ENCODE measurements at places on chromosomes 5 and 9.

DNA sequence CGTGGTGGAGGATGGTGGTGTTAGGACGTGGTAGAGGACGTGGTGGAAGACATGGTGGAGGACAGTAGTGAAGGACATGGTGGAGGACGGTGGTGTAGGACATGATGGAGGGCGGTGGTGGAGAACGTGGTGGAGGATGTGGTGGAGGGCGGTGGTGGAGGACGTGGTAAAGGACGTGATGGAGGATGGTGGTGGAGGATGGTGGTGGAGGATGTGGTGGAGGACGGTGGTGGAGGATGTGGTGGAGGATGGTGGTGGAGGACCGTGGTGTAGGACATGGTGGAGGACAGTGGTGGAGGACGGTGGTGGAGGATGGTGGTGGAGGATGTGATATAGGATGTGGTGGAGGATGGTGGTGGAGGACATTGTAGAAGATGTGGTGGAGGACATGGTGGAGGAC is 67.6 kb downstream of the S1PR3 start:
- no peak for DNase-seq

- no peak for DNase-seq
Observed at GRCh38 chr5:115402822-115403577, 106.5 kb upstream of the CCDC112 start.

GRCh38 chr9:126965077-126965476 is 50.5 kb downstream of the RALGPS1 start:
- no peak for DNase-seq

DNA sequence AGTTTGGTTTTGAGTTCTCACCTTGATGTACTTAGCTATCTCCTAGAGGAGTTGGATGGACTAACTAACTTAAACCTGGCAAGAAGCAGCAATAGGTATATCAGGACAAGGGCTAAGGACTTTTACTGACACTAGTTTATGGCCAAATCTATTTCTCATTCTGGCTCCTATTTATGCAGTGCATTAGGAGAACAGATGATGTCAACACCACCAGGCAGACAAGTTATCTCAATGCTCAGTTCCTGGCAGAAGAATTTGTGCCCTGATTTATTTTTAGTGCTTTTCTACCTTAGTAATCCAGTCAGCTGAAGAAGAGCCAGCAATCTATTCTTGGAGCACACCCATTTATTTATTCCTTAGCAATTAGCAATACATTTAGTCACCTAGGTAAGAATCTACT is 30.7 kb upstream of the MYOT start:
- DNase-seq, result no peak

GRCh38 chr9:124257844-124258606 is at the start of gene NEK6:
Gene NEK6, plus strand, starts transcription at chr9:124257949. Its CDS starts 44,016 bp downstream, at chr9:124301965.
- no peak for DNase-seq

- no peak for DNase-seq
Observed at GRCh38 chr9:136701668-136702053, 10.7 kb upstream of the DIPK1B start.

GRCh38 chr5:24245821-24246220 is 399.0 kb downstream of the CDH10 start:
- no peak for DNase-seq

- DNase-seq, result no peak
Observed at GRCh38 chr9:14302405-14302804, 11.5 kb downstream of the NFIB start.

DNA sequence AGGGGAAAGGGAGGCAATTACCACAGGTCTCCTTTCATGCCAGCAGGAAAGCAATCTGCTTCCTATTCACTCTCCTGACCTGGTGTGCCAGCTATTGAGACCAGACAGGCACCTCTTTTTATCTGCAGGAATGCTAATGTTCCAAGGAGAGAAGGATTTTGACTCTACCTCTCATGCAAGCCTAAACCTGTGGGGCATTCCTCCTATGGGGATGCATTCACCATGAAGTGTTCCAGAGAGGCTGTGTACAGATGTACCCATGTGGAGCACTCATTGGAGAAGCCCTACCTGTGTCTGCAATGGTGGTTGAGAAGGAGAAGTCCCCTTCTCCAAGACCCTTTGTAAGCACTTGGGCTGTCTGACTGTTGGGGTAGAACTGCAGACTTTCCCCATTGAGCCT is 45.4 kb upstream of the EDIL3 start:
- DNase-seq, result no peak

- no peak for DNase-seq
Observed at GRCh38 chr5:179219661-179220620, 125.3 kb downstream of the ADAMTS2 start.

DNA sequence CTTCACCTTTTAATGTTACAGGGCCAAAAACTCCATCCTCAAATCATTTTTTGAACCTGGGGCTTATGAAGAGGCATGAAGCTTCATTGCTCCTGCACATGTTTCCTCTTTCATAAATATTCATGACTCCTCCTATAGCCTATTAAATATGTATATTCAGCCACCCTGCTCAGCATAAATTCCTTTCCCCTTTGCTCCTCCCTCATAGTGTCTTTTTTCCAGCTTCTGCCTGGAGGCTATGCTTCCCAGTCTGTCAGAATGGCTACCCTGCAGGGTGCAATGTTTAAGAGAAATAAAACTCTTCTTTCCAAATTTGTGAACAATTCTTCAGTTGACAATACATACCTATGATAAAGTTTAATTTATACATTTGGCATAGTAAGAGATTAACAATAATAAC is 1082.9 kb upstream of the CDH18 start:
- DNase-seq, result no peak

DNA sequence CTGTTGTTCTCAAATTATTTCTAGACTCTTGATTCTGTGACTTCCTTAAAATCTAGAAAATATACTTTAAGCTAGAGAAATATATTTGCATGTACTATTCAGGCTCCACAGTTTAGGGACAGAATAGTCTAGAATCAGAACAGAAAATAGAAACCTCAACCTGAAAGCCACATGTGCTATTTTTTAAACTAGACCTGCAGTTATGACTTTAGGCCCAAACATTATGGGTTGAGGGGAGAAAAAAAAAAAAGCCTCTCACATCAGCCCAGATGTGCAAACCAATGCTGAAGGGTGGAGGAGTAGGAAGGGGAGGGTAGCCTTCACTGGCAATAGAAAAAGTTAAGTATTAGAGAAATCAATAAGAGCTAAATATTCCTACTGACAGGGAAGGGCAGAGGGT is 35.7 kb downstream of the ELL2 start:
- no peak for DNase-seq

- DNase-seq, result no peak
Observed at GRCh38 chr5:33341351-33341750, 99.4 kb upstream of the TARS1 start.

DNA sequence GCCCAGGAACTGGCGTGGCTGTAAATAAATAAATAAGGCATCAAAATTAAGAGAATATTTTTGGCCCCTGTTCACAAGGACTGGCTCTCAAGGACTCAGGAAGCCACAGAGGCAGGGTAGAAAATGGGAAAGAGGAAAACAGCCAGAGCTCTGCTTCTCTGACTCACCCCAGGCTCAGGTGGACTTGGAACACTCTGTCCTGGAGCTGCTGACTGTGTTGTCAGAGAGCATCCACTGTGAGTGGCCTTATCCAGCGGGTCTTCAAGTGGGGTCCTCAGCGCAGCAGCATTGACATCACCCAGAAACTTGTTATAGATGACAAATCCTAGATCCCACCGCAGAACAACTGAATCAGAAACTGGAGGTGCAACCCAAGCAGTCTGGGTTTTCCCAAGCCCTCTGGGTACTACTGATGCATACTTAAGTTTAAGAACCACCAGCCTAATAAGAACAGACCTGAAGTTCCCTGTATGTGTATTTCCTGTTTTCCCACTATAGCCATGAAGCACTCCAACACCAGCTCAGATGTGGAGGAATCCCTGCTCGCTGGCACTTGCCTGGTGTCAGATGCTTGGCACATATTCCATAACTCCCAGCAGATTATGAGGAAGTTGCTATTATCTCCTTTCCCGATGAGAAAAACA is 20.5 kb downstream of the ADRA1B start:
- DNase-seq, result no peak

DNA sequence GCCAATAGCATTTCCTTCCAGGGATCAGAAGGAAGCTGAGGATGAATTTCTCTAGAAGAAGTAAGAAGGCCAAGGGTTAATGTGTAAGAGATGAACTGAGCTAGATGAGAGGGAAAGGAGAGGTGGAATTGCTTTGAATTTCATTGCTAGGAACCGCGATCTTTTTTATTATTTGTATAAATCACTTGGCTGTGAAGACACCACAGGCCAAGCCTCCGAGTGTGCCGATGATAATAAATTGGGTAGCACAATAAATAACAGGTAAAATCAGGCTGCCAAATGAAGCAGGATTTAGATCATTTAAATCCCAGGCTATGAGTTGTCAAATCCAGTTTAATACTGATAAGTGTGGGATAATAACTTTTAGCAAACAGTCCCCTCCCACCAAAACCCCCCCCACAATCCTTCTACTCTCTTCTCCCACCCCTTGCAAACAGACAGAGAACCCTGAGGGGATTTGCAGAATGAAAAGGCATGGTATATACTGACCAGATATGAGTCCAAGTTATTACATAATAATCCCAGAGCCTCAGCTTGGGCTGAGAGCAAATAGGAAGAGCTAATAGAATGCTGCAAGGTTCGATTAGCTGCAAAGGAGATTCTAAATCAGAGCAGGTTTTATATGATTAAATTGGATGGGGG is 143.5 kb downstream of the PPP2R2B start:
- no peak for DNase-seq

- no peak for DNase-seq
Observed at GRCh38 chr9:121189006-121189405, 12.7 kb downstream of the RAB14 start.

- DNase-seq, result no peak
Observed at GRCh38 chr9:137310189-137311052, 8.3 kb upstream of the NRARP start.

GRCh38 chr5:111016801-111017200 is 54.7 kb upstream of the TSLP start:
- no peak for DNase-seq

DNA sequence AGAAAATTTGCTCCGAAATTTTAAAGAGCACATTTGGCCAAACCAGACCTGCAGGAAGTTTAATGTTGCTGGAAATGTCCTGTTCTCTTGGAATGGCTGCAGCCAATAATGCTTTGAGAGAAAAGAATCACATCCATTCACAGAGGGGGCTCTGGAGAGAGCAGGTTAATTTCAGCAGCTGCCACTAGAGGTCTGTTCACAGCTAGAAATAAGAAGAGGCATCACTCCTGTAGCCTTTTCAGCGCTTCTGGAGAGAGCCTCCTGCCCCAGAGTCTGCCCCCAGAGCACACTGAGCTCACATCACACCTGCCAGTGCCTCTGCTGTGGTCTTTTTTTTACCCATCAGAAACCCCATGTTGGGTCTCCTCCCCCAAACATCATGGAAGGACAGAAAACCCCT is 124.8 kb upstream of the RAD23B start:
- DNase-seq, result no peak

DNA sequence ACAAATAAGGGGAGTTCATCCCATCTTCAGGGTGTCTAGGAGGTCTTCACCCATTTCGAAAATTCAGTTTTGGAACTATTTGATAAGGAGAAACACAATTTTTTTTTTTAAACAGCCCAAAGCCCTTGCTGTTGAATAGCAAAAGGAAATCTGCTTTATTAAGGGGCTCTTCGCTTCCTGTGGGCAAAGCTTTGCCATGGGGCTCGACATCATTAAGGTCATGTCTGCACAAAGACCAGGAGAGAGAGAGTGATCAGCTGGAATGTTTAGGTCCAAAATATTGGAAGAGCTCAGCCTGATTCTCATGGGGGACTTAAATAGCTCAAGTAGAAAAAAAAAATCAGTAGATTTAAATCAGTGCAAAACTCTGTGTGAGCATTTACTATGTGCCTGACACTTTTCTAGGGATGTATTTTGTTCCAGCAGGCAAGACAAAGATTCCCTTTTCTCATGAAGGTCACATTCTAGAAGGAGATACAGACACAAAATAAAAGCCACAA is 564.6 kb upstream of the KLF4 start:
- no peak for DNase-seq

DNA sequence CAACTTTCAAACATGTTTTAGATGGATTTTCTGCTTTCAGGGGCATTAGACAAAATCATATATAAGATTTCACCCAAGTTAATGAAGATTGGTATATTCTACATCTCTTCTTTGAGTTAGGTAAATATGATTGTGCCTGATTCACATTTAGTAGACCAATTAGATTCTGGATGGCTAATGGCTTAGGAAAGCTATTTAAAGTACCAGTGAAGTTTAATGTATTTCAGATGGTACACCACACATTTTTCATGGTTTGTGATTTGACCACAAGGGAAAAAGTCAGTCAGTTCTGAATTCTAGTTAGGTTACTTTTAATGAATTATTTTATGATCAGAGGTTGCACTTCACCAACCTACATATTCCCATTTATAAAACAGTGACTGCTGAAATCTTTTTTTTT is 409.7 kb downstream of the ADGRV1 start:
- no peak for DNase-seq

DNA sequence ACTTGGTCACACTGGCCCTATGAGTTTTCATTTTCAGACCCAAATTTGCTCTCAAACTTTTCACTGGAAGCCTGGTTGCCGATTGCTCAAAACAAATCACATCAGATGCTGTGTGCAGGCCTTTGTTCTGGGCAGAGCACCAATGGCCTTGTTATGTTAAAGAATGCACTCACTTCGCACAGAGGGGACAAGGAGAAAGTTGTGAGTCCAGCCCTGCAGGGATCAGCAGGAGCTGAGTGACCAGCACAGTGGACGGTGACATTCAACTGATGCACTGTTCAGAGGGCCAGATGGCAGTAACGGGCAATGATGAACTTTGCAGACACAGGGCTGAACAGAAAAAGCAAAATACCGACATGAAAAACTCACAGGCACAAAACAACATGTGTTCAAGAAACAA is 86.1 kb downstream of the BARX1 start:
- DNase-seq, result no peak

- no peak for DNase-seq
Observed at GRCh38 chr9:116928289-116928688, 241.2 kb downstream of the TRIM32 start.

GRCh38 chr9:120482424-120483186 is 97.4 kb downstream of the CDK5RAP2 start:
- no peak for DNase-seq

GRCh38 chr5:137995077-137995748 is 37.7 kb downstream of the FAM13B start:
- DNase-seq, result no peak

GRCh38 chr5:179777909-179778308 is 15.9 kb upstream of the LTC4S start:
- DNase-seq, result no peak

All from stimulated activated CD4-positive, alpha-beta T cell treated with anti-CD3 and anti-CD28 coated beads, Interleukin-2, amount 100 ng/mL, for 48 hours (primary cell).